ENCODE measurements at places on chromosomes 3 and 15.

GRCh38 chr3:141346839-141347238 lies 21.5 kb upstream of the ZBTB38 start:
- DNase-seq = no peak

GRCh38 chr3:54863366-54863765 lies 64.5 kb downstream of the LRTM1 start:
- DNase-seq = no peak

GRCh38 chr15:68717951-68718350 lies 102.7 kb downstream of the ANP32A start:
- DNase-seq = no peak

- no peak for DNase-seq
Measured at GRCh38 chr3:119173325-119173724, at the start of gene UPK1B. Gene UPK1B (plus strand): TSS chr3:119173598. CDS start chr3:119186742, 13,144 bp downstream.

GRCh38 chr3:56351537-56351936 lies 116.7 kb downstream of the ERC2 start:
- no peak for DNase-seq

- no peak for DNase-seq
Measured at GRCh38 chr3:137471558-137472204, 292.4 kb upstream of the SOX14 start.

DNA sequence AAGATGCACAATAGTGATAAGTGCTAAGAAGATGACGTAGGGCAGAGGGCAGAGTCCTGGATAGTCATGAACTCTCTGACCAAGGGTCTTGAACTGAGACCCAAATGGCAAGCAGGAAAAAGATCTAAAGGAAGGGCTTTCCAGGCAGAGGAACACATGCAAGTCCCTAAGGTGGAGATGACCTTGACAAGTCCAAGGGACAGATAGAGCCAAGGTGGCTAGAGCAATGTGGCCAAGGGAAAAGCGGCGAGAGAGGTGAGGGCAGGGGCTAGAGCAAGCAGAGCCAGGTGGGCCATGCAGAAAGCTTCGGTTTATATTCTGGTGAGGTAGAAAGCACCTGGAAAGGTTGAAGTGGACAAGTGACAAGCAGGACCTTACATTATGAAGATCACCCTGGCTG lies 85.7 kb upstream of the EIF1B start:
- DNase-seq = no peak

GRCh38 chr3:161498259-161498921 lies 1.8 kb downstream of the OTOL1 start:
- no peak for DNase-seq

GRCh38 chr3:126112531-126113237 lies 28.8 kb upstream of the SLC41A3 start:
- peak; percentile 45 for DNase-seq

DNA sequence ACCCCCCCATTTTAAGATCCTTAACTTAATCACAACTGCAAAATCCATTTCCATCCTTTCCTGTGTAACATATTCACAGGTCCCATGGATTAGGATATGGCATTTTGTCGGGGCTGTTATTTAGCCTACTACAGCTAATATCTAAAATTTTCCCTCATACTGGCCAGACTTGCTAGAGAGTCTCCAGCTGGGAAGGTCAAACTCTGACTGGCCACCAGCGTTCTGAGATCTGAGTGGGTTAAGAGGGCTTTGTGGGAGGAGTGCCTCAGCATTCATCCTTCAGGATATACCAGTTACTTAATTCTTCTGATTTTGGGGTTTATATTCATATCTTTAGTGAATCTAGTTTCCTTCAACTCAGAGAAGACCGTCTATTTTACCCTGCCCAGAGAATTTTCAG lies 17.7 kb downstream of the TM4SF18 start:
- DNase-seq = no peak

DNA sequence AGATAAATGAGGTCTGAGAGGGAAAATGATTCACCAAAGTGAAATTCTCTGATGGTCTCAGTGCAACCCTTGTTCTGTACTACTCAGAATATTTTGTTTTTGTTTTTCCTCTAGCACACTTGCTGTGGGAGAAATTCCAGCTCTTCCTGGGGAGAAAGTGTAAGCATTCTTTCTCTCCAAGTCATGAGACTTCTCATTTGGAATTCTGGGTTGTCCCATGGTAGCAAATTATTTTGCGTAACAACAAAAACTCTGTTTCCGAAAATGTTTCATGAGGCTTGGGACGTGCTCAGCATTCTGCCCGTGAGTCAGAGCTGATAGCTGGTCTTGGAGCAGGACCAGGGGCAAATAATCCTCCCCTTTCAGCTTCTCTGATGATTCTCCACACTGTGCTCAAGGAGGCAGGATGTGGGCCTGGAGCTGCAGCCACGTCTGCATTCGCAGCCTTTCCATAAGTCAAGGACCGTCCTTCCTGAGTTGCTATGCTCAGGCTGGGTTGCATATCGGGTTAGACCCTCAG lies 70.3 kb downstream of the SENP2 start:
- no peak for DNase-seq

GRCh38 chr15:67792250-67792942 lies 32.9 kb upstream of the SKOR1 start:
- DNase-seq = no peak

DNA sequence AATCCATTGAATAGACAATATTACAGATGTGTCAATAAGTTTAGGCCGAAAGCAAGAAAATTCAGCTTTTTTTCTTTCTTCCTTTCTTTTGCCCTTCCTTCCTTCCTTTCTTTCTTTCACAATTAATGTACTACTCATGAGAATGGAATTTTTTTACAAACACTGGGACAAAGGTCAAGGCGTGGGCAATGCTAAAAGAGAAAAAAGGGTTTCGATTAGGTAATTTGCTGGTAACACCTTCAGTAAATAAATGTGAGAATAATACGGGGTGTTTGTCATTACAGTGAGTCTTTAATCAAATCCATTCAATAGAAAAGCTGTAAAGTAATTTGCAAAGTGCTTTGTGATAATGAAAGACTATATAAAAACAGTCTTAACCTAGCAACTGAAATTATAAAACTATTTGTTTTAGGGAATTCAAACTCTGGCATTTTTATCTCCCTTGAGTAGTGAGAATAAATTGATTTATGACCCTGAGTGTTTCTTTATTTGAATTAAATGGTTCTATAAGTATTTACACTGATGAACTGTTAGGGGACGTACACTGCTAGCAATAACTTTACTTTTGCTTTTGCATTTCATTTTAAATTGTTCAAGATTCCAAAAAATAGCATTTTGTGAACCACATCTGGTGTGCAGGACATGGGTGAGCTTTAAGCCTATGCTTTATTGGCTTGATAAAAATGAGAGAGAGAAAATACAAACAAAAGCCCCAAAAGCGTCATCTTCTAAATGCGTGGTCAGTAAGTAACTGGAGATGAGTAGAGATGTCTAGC lies 104.2 kb upstream of the THRB start:
- no peak for DNase-seq

- no peak for DNase-seq
Measured at GRCh38 chr3:141950572-141951493, 74.4 kb downstream of the ATP1B3 start.

GRCh38 chr3:21152555-21152954 lies 598.5 kb downstream of the ZNF385D start:
- DNase-seq = no peak

- DNase-seq = no peak
Measured at GRCh38 chr3:18238746-18239331, 186.3 kb downstream of the SATB1 start.

DNA sequence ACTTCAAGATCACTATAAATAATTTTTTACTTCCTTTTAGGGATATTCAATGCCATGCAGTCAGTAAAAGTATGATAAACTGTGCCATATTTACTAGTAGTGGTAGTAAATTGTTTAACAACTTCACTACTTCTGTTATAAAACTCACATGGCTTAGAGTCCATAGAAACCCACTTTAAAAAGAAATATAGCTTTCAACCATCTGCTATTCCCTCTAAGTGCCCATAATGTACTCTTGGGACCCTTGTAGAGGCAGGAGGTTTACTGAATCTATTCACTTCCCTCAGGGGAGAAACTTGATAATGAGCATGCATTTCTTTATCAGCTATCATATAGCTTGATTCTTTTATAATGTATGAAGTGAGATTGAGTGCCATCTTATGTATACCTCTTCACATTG lies 1448.4 kb upstream of the ALCAM start:
- no peak for DNase-seq

- DNase-seq = no peak
Measured at GRCh38 chr3:126577261-126577660, 18.5 kb upstream of the C3orf22 start.

- DNase-seq = no peak
Measured at GRCh38 chr3:38088126-38089078, 48.5 kb downstream of the ACAA1 start.

DNA sequence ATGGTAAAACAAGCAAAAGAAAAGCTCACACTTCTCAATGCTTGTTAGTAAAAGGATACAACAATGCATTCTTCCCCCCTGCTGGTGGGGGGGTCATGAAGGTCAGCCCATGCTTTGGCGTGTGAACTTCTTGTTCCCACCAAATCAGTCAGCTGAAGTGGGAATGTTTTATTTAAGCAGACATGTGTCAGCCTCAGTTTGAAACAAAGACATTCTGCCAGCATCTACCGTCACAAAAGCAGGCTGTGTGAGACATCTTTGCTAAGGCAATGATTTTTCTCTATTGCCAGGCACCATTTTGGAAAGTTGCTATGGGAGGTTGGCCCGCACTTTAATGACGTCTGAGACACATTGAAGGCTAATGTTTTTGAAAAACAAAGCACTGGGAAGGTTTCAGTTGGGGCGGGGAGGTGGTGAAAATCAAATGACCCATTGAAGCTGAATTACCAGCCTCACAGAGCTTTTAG lies 206.6 kb downstream of the TLE3 start:
- DNase-seq = no peak

GRCh38 chr3:22474706-22475445 lies 723.9 kb upstream of the ZNF385D start:
- no peak for DNase-seq

GRCh38 chr3:153972862-153973261 lies 148.3 kb upstream of the ARHGEF26 start:
- DNase-seq = no peak

DNA sequence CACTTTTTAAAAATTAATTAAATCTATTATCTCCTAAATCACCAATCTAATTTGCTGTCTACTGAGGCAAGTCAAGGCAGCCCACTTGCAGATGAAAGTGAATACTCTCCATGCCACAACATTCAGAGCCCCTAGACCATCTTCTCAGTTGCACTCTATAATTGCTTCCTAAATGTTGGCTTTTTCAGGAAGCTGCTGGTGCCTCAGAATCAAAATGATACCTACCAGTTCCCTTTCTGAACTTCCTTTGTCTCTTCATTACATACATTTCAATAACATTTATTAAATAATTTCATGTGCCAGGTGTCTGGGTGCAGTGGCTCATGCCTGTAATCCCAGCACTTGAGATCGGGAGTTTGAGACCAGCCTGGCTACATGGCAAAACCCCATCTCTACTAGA lies 124.1 kb downstream of the SERPINI1 start:
- DNase-seq = no peak

GRCh38 chr3:54962200-54962599 lies 34.3 kb upstream of the LRTM1 start:
- no peak for DNase-seq

DNA sequence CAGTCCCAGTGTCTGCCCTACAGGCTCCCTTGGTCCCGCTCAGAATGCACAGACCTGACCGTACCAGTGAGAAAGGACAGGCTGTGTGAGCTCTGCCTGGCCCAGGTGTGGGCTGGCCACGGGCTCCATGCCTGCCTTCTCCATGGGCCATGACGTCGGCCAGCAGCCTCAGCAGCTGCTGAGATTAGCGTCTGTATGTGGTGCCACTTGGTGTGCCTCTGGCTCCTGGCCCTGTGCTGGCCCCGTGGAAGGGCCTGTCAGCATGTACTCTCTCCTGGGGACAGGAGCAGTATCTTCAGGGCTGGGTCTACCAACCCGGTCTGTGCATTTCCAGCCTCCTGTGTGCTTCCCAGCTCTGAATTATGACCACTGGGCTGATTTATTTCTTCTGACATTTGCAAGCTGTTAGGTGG lies 25.7 kb downstream of the KLF13 start:
- no peak for DNase-seq

DNA sequence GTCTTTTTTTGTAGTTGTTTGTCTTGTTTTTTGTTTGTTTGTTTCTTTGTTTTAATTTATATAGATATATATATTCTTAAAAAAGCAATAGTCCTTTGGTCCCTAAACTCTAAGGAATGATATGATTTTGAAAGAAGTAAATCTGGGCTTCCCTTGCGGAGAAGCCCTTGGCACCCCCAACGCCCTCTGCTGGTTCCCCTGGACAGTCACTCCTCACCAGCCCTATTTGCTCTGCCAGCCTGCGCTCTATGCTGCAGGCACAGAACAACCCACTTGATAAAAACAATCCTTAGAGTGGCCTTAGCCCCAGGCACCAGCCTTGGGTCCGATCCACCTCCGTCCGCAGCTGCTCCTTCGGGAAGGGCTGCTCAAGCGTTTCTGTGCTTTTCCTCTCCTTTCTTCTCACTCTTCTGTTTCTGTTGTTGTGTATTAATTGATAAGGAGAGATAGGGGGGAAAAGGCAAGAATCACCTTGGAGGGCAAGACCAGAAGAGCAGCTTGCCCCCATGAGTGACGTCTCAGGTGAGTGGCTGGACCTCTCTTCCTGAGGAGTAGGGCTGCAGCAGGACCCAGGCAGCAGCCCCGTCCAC lies 13.7 kb upstream of the PARP6 start:
- DNase-seq = no peak

DNA sequence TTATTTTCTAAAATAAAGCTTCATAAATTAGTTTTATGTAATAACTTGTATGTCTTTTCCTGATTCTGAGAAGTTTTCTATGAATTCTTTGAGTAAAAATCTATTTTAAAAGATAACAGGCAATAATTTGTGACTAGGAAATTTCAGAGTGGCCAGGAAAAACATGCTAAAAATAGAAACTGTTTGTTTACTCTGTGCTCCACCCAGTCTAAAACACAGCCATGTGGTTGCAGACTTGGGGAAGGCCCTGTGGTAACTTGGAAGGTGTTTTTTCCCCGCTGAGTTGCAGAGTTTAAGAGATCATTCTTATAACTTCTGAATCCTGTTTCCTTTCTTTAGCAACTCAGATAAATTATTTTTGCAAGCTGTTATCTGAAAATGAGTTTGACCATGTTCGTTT lies 21.9 kb downstream of the PLCL2 start:
- DNase-seq = no peak

DNA sequence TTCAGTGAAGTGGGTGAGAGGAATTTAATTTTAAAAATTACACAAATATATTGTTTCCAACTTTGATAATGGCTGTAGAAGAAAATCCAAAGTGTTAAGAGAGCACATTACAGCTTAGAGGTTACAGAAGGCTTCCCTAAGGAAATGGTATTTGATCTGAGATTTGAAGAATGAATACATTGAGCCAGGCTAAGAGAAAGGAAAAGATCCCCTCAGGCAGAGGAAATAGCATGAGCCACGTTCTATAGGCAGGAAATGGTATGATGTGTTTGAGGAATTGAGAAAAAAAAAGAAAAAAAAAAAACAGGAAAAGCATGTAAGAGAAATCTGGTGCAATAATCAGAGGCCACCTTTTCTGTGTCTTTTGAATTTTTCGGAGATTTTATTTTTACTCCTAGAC lies 48.6 kb downstream of the UNC13C start:
- no peak for DNase-seq

DNA sequence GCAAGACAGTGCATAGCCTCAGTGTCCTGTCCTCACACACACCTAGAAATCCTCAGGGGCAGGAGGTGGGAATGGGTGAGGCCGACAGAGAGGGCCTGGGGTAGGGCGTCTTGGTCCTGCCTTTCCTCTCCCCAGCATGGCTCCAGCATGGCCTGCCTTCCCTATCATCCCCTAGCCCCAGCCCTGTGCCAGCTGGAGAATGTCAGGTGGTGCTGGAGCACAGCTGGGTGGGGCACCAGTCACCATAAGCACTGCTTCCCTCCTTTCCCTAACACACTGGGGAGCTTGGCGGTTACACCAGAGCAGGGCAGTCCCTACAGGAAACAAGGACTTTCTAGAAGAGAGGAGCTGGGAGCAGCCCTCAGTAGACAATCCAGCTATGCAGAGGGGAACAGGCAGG lies 236.8 kb downstream of the KLF13 start:
- no peak for DNase-seq

Data from breast epithelium (tissue), 4 donors.